ENCODE measurements at places on chromosomes 6 and 20. TPM values are rescaled to one million over a fixed set of nuclear protein-coding genes. Genes with fewer than 3 reads are reported as not detected.

DNA sequence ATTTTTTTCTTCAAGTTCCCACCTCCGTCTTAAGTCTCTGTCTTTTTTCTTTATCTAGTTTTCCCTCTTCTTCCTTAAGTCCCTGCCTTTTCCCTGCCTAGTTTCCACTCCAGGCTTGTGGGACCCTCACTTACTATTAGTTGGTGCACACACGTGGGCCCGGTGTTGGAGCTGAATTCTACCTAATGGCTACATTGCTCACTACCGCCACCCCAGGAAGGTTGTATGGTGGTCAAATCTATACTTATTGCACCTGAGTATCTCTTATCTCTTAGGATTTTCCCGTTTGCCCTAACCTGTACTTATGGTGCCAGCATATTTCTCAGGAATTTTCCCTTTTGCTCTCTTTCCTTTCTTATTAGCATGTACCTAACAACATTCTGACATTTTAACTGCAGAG is 692.8 kb downstream of the EPM2A start:
- DNase-seq, result peak; percentile 3

GRCh38 chr6:27296106-27296783 is 15.8 kb downstream of the POM121L2 start:
- peak; percentile 79 for DNase-seq

DNA sequence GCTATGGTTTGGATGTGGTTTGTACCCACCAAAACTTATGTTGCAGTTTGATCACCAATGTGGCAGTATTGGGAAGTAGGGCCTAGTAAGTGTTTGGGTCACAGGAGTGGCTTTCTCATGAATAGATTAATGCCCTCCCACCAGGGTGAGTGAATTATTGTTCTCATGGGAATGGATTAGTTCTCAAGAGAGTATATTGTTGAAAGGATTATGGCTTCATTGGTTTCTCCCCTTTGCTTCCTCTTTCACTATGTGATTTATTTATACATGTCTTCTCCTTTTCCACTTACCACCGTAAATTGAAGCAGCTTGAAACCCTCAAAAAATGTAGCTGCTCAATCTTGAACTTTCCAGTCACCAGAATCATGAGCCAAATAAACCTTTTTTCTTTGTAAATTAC is 10.8 kb downstream of the UFL1 start:
- no peak for DNase-seq

GRCh38 chr6:36000451-36000850 is 24.0 kb downstream of the SLC26A8 start:
- no peak for DNase-seq

DNA sequence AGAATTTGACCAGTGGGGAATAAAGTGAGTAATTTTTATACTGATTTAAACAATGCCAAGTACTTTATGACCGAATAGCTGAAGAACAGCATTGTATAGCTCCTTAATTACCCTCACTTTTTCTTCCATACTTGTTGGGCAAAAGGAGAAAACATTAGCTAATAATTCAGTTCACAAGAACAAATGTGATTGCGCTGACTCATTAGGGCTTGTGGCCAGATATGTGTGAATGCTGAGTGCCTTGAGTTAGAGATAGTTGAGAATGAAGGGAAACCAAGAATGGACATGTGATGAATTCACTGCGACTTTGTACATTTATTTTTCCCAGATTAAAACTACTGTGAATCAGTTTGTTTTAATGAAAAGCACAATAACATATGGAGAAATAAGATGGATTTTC is 669.4 kb downstream of the TFAP2A start:
- DNase-seq, result no peak

DNA sequence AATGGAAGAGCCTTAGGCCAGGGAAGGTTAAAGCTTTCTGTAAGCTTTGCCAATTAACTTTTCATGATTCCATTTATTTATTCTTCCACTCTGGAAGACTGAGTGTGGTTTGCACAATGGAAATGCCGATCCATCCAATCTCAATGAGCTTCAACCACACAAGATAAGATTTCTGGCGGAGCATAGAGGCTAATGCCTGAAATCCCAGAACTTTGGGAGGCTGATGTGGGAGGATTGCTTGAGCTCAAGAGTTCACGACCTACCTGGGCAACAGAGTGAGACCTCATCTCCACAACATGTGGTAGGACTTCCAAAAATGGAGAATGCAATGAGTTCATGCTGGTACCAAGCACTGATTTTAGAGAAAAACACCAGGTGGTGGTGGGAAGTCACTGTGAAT is 6.2 kb downstream of the ENPP1 start:
- DNase-seq, result no peak

GRCh38 chr20:25025091-25025861 is 32.7 kb downstream of the ACSS1 start:
- no peak for DNase-seq

DNA sequence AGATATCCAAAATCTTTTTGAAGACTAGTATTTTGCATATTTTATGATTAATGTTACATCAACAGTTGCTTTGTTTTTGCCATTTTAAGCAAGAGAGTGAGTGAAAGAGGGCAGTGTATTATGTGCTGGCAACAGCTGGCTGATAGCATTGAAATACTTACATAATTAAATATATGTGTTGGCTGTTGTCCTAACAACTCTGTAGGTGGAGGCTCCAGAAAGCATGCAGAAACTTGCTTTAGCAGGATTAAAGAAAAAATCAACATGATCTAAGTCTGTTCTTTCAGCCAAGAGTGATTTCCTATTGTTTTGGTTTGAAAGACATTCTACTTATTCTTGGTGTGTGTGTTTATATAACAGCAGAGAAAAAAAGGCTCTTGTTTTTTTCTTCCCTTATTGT is 127.5 kb downstream of the CDKAL1 start:
- DNase-seq, result no peak

GRCh38 chr6:10479939-10480700 is 41.0 kb upstream of the GCNT2 start:
- DNase-seq, result no peak

- peak; percentile 20 for DNase-seq
Observed at GRCh38 chr6:47230579-47230978, 79.1 kb downstream of the TNFRSF21 start.

DNA sequence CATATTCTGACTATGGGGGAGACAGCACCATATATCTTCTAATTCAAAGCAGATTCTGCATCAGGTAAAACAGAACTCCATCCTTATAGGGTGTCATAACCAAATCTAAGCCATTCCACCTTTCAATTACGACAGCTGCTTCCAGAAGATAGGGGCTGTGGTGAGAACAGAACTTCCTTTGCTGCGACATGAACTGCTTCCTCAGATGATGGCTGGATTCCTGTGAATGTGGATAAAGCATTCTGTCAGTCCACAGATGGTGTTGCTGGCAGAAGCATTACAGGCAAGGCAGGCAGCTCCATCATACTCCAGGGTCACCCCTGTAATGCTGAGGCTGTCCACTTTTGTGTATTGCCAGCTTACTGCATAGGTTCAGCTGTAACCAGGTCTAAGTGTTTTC is 172.1 kb upstream of the PROKR2 start:
- DNase-seq, result no peak

GRCh38 chr6:170221052-170221752 is 69.7 kb downstream of the DLL1 start:
- DNase-seq, result peak; percentile 15

CGA gene
- polyA plus RNA-seq, result not detected

CHRNA4 gene
- 0.21 TPM for polyA plus RNA-seq

ARID1B gene
- 14.1 TPM for polyA plus RNA-seq

TCF21 gene
- polyA plus RNA-seq, result 0.17 TPM

DUSP15 gene
- polyA plus RNA-seq, result 0.96 TPM

All from A549 (cell line).